ENCODE measurements at places on chromosomes 6 and 20.

DNA sequence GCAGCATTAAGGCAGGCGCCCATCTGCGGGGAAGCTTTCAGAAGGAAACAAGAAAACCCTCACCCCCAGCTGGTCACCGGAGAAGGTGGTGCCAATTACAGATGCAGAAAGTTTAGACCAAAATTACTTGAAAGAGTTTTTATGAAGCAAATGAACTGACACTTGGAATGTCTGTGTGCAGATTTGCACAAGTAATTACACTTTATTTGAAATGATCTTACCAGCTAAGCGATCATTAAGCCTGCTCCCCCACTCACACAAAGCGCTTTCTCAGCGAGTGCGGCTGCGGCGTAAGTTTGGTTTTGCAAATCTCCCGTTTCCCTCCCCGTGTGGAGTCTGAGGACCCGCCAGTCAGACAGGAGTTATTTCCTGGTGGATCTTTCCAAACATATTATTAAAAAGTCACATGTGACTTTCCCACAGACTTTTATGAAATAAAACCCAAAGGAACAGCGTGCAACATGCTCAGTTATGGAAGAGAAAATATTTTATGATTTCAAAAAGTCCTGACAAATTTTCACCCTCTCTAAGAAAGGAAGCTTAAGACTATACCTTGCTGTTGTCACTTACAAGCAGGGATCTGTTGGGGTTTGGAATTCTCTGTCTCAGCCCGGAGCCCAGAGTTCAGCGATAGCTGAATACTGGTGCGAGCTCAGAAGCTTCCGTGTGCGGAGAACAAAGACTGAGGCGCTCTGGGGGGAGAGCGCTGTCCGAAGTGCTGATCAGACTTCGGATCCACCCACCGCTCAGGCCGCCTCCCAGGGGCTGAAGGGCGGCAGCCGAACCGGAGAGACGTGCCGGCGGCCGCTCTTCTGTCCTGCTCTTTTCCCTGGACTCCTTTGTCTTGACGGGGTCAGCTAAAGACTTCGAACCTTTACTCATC, 2.7 kb upstream of the MYT1 start:
- DNase-seq: peak; percentile 54

DNA sequence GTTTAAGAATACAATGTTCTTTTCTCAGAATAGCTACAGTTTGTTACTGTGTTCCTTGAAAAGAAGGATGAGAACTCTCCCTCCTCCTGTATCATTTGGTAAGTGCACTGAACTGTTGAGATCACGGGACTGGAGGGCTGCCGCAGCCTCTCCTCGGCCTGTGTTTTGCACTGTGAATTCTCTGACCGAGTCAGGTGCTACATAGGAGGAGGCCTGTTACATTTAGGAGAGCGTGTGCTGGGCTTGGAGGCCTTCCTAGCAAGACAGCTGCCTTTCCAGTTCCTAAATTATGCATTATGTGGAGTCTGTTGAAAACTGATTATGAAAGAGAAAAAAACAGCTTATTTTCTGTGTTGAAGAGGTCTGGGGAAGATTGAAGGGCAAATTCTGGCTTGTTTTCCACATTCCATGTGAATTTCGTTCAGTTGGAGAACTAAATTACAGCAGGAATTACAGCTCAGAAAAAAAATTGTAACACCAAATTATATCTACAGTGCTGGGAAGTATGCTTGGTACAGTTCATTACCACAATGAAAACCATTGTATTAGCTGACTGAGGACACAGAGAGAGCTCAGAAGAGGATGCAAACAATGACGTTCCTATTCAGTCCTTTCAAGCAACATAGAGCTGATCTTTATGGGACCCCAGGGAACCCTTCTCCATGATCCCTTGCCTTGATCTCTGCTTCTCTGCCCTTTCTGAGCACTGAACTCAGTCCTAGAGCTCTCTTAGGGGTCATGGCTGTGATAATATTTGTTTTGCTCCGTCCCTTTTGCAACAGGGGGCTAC, 2.8 kb downstream of the TMC2 start:
- DNase-seq: no peak

GRCh38 chr20:50725724-50726005, 5.7 kb upstream of the PARD6B start:
- no peak for DNase-seq

- DNase-seq: no peak
Observed at GRCh38 chr6:170453586-170454511, 99.3 kb downstream of the PSMB1 start.

All from GM23248 (cell line).